ENCODE measurements at places on chromosomes 6 and 20.

GRCh38 chr20:32445539-32446273 lies 87.6 kb downstream of the ASXL1 start:
- no peak for DNase-seq

- DNase-seq = no peak
These were observed 404.5 kb downstream of the SYNE1 start for GRCh38 chr6:152232501-152233151.

GRCh38 chr20:50366270-50367103 lies 143.7 kb upstream of the PTPN1 start:
- DNase-seq = no peak

DNA sequence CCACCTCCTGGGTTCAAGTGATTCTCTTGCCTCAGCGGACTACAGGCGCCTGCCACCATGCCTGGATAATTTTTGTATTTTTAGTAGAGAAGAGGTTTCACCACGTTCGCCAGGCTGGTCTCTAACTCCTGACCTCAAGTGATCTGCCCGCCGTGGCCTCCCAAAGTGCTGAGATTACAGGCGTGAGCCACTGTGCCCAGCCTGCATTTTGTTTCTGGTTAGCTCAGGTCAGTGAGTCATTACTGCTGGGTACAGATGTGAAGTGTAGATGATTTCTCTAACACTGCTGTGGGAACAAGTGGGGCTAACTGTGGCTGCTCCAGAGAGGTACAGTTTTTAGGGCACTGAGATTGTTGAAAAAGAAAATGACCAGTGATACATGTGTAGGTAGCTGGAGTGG lies 188.6 kb downstream of the PRL start:
- DNase-seq = no peak

- DNase-seq = no peak
These were observed 950.7 kb upstream of the FLRT3 start for GRCh38 chr20:15288106-15288505.

DNA sequence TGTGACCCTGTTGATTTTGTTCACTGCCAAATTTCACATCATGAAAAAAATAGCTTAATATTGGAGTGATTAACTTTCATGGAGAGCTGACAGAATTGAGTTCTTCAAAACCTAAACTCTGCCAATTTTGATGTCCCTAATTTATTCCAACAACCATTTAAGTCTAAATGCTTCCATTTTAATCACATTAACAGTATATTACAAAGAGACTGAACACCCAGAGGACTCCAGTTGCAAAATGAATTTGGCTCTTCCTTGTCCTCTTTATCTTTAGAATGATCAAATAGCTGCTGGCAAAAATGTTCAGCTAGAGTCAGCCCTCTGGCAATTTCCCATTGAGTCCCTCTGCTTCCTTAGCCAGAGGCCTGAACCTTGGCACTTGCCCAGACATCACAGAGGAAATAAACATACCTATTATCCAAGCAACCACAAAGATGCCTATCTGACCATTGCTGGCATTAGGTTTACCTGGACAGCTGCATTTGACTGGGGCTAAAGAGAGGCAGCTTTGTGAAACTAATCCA lies 299.0 kb upstream of the STXBP5 start:
- no peak for DNase-seq

GRCh38 chr6:113668641-113669408 lies 188.3 kb upstream of the MARCKS start:
- no peak for DNase-seq

DNA sequence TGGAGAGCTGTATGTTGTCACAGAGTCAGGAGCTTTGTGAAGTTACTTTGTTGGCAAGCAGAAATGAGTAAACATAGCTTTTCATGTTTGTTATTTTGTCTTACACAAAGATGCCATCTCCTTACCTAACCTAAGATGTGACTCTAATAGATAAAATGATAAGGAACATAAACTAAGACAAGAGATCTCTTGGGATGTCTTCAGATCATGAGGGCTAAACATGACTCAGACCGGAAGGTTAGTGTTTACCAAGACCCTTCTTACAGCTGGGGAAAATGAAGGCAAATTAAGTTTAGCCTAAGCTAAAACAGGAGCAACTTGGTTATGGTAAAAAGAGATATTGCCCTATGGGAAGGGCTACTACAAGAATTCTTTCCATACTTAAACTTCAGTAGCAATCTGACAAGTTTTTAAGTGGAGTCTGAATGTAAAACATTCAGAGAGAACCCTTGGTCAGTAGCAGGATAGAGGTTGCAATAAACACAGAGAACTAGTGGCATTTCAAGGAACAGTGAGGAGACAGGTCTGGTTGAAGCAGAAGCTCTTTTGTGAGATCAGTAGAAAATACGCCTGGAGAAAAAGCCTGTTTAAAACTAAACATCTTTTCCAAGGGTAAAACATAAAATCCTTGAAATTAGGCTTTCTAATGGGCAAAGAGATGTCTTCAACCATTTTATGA lies 29.9 kb downstream of the SGK1 start:
- no peak for DNase-seq

DNA sequence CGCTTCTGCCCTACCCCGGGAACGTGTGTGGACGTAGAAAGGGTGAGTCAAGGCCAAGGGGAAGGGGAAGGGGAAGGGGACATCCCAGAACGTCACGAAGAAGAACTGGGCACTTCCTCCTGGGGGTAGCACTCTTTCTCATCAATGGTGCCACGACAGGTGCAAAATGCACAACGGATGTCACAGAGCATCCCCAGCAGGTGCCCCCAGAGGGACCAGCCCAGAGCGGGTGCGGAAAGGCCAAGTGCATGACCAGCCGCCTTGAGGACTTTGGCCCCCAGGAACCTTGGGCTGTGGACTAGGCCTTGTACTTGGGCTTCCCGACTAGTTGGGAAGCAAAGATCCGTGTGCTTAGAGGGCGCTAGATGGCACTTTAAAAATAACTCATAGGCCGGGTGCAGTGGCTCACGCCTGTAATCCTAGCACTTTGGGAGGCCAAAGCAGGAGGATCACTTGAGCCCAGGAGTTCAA lies 12.1 kb upstream of the SRC start:
- no peak for DNase-seq

DNA sequence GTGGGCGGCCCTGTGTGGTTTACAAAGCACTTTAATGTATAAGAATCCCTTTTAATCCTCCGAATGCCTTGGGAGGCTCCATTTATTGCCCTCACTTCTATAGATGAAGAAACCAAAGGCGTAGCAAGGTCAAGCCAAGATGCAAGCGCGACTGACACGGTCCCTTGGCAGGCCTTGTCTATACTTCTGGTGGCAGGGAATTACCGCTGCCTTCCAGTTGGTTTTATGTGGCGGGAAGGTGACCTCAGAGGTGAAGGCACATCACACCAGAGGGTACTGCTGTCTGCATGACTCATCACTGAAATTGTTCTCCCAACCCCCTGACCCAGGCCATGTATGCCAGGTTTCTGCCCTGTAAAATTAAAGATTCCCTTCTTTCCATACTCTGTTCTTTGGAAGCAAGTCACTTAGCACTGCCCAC lies 36.1 kb upstream of the NAA20 start:
- DNase-seq = no peak

DNA sequence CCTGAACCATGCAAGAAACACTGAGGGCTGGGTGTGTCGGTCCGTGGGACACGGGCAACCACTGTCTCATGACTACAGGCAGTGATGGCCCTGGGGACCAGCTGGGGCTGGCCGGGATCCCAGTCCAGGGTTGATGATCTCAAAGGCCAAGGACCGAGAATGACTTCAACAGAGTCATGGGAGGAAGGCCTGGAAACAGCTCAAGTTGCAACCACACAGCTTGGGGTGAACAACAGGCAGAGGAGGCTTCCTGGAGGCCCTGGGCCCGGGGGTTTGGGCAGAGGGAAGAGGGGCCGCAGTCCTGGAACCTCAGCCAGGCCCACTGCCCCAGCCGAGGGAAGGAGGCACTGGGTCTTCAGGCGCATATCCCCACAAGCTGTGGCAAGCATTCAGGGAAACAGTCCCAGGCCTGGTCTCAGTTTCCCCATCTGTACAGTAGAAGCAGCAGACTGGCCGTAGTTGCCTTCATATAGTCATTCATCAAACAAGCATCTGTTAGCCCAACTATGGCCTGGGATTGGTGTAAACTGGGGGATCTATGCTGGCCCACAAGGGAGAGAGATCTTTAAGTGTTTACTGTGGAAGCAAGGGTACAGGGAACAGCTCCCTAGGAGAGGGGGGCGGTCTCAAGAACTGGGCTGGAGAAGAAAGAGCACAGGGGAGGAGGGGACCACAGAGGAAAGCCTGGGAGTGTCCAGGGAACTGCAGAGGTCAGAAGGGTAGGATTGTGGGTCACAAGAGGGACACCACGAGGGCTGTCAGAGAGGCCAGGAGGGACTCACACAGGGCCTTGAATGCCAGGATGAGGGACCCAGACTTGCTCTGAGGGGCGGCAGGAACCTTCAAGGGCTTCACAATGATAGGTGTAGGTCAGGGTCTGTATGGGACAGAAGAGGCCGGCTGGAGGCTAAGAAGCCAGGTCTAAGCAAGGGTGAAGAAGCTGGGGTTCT lies 2.1 kb downstream of the MYL9 start:
- no peak for DNase-seq

- DNase-seq = no peak
These were observed 30.7 kb downstream of the HDGFL1 start for GRCh38 chr6:22600059-22600458.

DNA sequence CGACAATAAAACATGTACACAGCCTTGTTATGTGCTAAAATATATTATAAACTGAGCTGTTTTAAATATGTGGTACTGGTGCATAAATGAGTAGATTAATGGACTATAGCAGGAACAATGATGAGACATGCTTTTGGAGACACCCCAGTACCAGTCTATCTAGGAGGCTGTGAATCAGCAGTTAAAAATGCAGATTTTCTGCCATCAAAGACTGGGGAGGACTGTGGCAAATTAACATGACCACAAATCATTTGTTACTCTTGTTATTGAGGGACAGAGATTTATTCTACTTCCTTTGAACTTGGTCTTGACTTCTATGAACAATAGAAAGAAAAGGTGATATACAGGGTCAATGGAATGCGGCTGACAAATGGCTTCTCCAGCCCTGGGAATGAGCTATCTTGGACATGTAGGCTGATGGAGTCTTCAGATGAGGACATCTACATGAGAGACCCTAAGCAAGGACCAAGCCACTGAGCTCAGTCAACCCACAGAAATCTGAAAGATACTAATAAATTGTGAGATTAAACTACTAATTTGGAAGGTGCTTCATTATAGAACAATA lies 551.7 kb upstream of the GJE1 start:
- no peak for DNase-seq

DNA sequence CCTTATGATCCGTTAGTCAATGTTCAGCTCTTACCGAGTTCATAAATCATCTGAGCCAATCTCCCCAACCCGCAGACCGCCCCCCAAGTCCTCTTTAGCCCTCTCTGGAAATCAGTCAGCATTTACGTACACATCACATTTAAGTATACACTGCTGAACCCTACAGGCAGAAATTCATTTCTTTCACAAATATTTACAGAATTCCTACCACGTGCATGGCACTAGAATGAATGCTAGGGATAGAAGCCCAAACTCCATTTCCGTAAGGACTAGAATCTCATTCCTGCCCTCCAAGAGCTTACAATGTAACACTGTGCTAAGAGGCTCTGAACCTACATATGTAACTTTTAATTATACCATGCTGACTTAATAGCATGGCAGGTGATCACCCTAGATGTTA lies 1.8 kb downstream of the OSER1 start:
- DNase-seq = no peak

DNA sequence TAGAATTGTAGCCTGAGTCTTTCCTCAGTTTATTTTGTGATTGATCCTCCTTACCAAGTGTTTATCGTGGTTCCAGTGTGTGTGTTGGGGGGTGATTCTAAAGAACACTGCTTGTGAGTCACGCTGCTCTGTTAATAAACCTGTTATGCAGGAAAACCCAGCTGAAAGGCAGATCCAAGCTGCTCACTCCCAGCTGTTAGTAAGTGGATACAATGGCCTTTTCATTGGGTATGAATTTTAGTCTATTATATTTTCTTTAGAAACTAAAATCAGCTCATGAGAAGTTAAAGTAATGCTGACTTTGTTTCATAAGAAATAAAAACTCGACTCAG lies 12.2 kb upstream of the DSTN start:
- no peak for DNase-seq

- DNase-seq = no peak
These were observed 107.4 kb upstream of the FRMD1 start for GRCh38 chr6:168186438-168186837.

DNA sequence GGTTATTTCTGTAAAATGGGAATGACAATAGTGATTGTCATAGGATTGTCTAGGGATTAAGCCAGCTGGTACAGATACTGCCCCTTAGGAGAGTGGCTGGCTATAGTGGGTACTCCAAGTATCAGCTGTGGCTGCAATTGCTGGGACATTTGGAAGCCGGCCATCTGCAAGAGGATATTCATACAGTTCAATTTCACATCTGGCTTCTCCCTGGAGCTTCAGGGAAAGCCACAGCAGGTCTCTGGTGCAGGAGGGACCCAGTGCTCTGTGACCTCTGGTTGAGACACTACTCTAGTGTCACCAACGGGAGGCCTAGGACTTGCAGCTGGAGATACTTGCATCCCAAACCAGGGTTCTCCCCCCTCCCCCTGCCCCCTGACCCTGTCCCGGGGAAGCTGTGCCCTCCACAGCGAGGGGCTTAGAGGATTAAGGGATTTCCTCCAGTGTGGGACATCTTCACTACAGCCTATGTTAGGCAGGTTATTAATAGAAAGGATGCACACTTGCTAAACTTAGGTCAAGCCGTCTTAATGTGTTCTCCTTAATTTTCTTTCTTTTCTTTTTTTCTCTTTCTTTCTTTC lies 2.7 kb downstream of the SLC2A10 start:
- DNase-seq = no peak

GRCh38 chr20:37808233-37809070 lies 94.5 kb upstream of the VSTM2L start:
- DNase-seq = no peak

- no peak for DNase-seq
These were observed 260.5 kb downstream of the NRN1 start for GRCh38 chr6:5746053-5746758.

- no peak for DNase-seq
These were observed 24.5 kb downstream of the CD83 start for GRCh38 chr6:14142063-14142450.

DNA sequence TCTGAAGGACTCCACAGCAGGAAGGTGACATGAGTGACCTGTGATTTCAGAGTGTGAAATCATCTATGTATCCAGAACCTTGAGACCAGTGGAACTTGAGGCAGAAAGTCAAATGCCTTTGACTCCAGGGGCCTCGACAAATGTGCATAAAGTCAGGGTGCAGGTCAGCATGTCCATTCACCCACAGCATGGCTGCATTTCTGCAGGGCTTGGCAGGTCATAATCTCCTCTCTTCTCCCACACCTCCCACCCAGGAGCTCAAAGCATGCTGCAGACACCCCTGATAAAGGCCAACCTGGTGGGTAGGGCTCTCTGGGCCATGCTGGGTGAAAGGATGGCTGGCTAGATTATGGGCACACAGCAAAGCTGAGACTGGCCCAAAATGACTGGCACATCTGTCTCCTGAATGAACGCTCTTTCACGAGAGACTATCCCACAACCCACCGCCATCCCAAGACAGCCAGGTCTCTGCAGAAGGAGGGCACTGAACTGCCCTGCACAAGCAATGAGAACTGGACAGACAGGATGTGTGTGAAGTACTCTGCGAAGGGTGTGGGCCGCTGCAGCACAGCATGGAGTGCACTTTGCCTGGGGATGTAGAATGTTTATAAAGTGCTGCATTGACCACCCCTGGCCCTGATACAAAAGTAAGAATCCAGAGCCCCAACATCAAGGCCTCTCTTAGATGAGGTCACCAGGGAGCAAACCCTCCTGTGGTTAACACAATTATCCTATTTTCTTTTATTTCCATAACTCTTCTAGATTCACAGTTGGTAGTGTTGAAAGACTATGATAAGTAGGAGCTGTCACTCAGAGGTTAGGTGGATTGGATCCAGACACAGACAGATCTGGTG lies 78.2 kb upstream of the NXT1 start:
- DNase-seq = no peak
